ENCODE measurements at places on chromosomes 2 and 18. TPM values are rescaled to one million over a fixed set of nuclear protein-coding genes. Genes with fewer than 3 reads are reported as not detected.

GRCh38 chr18:25326361-25326952 is 25.5 kb downstream of the ZNF521 start:
- DNase-seq: no peak

GRCh38 chr2:86039963-86040655 is 65.6 kb downstream of the POLR1A start:
- DNase-seq: no peak

- DNase-seq: no peak
Observed at GRCh38 chr2:151560289-151560688, 150.6 kb downstream of the RIF1 start.

GRCh38 chr2:160876029-160876428 is 284.2 kb upstream of the TANK start:
- DNase-seq: no peak

- no peak for DNase-seq
Observed at GRCh38 chr2:17084877-17085276, 419.2 kb upstream of the CYRIA start.

- DNase-seq: no peak
Observed at GRCh38 chr2:9071032-9071431, 67.5 kb upstream of the MBOAT2 start.

Gene FTCDNL1
- polyA plus RNA-seq: 2.0 TPM

Gene ZNF516
- polyA plus RNA-seq: 53.3 TPM

Gene ASB18
- polyA plus RNA-seq: 14.5 TPM

- DNase-seq: no peak
Observed at GRCh38 chr2:33121416-33121815, 174.7 kb downstream of the LTBP1 start.

GRCh38 chr2:179313057-179313456 is 48.4 kb upstream of the SESTD1 start:
- DNase-seq: no peak

Gene FAM161A
- polyA plus RNA-seq: 14.3 TPM

Gene PLGLB1
- 3.5 TPM for polyA plus RNA-seq

GRCh38 chr18:49669403-49669802 is 107.5 kb downstream of the LIPG start:
- DNase-seq: no peak

- DNase-seq: no peak
Observed at GRCh38 chr18:45169610-45170009, 445.7 kb upstream of the SLC14A2 start.

GRCh38 chr2:128537646-128538045 is 219.0 kb upstream of the HS6ST1 start:
- DNase-seq: no peak

- DNase-seq: no peak
Observed at GRCh38 chr2:131520526-131520925, 7.2 kb upstream of the CCDC74A start.

DNA sequence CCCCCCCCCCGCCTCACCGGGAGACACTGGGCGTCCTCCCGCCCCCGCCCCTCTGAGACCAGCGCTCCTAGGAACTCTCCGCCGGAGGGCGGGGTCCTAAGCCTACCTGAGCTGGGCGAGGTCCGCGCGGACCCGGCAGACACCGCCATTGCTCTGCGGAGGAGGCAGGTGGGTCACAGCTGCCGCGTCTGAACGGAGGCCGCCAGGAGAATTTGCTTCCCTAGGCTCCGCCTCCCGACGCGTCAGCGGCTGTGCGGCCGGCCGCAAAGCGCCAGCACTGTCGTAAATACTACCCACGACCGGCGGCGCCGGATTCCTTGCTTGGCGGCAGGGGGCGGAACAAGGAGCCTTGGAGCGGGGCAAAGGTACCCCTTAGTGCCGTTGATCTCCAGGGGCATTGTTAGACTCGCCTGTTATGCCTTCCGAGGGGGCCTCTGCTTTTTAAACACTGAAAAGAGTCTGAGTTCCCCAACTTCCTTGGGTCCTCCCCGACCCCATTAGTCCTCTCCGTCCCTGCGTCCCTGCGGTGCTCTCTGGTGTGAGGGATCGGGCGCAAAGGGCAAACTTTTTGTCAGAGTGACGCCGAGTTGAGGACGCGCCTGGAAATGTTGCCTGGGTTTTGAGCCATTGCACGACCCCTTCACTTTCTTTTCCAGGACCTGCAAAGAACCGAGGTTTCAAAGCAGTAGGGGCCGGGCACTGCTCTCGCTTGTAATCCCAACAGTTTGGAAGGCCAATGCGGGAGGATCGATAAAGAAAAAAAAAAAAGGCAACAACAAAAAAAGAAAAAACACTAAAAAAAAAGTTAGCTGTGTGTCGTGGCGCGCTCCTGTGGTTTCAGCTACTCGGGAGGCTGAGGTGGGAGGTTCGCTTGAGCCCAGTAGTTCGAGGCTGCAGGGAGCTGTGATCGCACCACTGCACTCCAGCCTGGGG is at the start of gene GGCX:
Gene GGCX (minus strand): TSS at position 214 of the 933 bp plus-strand sequence. CDS start 65 bp downstream, at position 149.
- peak; percentile 96 for DNase-seq

All from hindlimb muscle (tissue), 1 donor.